Astrocyte (in vitro differentiated cells and primary cell): ENCODE measurements at places on chromosomes 1 and 21.

GRCh38 chr1:30968220-30968971 is 59.8 kb upstream of the SDC3 start:
- DNase-seq, result no peak

- DNase-seq, result no peak
Observed at GRCh38 chr1:226520640-226521355, 27.8 kb upstream of the STUM start.

- DNase-seq, result no peak
Observed at GRCh38 chr1:111204983-111205713, 4.7 kb upstream of the DENND2D start.

- DNase-seq, result peak; percentile 43
Observed at GRCh38 chr1:160428655-160429054, 28.3 kb downstream of the VANGL2 start.

DNA sequence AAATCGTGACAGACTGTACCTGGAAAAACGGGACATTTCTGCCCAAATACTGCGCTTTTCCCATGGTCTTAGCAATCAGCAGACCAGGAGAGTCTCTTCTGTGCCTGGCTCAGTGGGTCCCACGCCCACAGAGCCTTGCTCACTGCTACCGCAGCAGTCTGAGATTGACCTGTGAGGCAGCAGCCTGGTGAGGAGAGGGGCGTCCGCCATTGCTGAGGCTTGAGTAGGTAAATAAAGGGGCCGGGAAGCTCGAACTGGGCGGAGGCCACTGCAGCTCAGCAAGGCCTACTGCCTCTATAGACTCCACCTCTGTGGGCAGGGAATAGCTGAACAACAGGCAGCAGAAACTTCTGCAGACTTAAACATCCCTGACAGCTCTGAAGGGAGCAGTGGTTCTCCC is 203.1 kb downstream of the DENND1B start:
- no peak for DNase-seq

DNA sequence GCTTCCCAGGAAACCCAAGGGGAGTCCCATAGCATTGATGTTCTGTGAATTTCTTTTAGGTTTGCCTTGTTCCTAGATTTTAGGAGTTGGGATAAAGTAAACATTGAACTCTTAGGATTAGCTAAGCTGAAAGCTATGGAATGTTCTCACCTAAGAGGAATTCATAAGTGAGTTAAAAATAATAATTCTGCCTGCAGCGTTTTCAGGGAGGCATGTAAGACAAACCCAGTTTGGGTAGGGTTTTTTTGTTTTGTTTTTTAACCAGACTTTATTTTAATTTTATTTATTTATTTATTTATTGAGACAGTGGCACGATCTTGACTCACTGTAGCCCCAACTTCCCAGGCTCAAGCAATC is 28.9 kb upstream of the CD101 start:
- peak; percentile 51 for DNase-seq
